ENCODE measurements at places on chromosomes 3 and 15.

DNA sequence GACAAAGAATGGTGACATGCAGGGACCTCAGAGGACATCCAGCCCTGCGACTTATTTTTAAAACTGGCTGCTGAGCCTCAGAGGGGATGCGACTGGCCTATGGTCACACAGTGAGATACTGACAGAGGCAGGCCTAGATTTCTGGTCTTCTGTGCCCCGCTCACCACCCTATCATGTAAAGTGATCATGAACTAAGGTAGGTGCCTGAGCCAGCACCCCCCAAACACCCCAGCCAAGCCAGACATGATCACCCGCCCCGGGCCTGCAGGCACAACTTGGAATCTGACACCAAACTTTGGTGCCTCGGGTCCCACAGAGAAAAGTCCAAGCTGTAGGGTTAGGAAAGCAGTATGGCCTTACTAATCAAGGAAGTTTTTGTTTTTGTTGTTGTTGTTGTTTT lies 33.9 kb upstream of the HHATL start:
- DNase-seq: no peak

- no peak for DNase-seq
These were observed 45.6 kb downstream of the LRRC3B start for GRCh38 chr3:26668171-26668570.

DNA sequence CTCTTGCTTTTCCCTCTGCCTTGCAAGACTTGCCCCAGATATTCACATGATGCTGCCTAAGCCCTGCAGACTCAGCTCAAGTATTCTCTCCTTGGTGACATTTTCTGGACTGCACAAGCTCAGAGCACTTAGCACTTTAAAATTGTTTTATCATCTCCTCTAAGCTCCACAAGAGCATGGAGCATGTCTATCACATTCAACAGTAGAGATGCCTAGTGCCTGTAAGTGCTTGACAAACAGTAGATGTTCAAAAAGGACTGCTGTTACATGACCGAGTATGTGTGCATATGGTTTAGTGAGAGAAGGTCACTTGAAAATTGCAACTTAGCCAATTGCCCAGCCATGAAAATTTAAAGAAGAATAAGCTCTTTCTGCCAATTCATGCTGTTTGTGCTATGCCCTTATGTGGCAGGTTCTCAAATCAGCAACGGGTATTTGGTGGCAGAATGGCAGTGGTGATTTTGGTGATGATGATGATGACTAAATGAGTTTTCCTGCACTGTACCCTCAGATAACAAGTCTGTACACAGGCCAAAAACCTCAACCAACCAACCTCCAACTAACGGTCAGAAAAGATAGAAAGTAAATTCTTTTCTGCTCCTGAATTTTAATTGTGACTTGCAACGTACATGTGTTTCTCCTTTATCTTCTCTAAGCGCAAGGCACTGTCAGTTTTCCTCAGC lies 647.2 kb upstream of the UBE2E2 start:
- DNase-seq: no peak

DNA sequence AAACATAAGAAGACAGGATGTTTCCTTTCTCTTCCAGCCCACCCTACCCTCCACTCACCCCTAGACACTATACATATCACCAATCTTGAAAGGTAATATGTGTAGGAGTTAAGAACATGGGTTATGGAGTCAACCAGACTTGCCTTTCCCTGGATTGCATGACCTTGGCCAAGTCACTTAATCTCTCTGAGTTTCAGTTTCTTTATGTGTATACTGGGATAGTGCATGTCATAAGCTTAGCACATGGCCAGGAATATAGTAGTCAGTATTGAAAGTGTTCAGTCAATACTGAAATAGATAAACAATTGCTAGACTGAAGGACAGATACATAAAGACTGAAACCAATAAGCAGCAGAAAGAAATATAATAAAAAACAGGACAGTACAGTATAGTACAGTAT lies 283.2 kb upstream of the STT3B start:
- no peak for DNase-seq

DNA sequence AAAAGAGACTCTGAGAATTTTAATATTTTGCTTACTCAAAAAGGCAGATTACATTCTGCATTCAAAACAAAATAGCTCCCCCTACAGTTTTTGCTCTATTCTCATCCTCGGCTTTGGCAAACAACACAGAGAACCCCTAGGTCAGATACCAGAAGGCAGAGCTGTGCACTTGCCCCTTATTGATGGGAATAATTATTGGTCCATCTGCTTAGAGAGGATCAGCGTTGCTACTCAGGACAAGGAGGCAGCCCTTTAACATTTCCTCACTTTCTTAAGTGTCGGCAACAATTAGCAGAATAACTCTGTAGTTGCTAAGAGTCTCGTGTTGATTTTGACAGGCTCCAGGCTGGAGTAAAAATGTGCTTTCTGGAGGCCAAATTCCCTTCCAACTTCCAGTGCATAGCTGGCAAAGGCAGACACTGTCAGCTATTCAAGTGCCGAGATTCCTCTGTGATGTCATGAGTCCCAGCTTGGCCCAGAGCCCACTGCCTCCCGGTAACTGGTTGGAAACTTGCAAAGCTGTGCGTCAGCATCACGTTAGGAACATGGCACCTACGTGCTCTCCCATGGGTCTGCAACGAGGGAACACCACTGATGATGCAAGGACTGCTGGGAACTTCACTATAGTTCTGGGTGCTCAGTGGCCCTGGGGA lies 482.7 kb upstream of the ADAMTS9 start:
- no peak for DNase-seq

DNA sequence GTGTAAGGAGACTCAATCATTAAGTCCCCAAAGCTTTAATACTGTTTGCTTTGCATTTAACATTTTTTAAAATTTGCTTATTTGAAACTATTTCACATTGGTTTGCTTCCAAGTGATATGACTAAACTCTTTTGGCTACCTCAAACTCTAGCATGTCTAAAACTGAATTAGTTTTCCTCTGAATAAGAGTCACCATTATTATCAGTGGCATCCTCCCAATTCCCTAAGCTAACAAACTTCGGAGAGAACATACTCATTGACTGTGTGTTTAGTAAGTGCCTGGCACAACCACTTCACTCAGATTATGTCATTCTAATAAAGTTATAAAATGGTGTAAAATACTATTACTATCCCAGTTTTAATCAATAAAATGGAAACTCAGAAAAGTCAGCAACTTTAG lies 21.9 kb downstream of the ATOSA start:
- no peak for DNase-seq
